Hippocampal formation (tissue), 2 donors: ENCODE measurements at places on chromosomes 4 and X.

DNA sequence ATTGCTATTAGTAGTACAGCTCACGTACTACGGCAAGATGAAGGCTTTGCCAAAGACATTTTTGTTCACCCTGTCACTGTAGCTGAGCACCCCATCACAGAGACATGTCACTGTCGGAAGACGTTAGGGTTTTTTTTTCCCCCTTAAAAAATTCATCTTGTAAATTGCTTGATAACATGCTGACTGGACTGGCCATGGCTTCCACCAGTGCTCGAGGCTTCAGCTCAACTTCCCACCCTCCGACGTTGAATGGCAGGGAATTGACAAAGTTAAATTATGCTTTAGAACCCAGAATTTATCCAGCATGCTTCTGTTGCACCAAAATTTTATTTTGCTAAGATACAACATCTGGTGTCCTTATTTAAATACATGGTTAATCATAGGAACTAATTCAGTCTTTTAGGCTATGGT lies 707 bp upstream of the OTUD4 start:
- no peak for DNase-seq

- DNase-seq = no peak
These were observed 150.4 kb downstream of the MGST2 start for GRCh38 chr4:139815778-139816601.

GRCh38 chrX:16638533-16638932 lies 11.4 kb upstream of the S100G start:
- DNase-seq = no peak

GRCh38 chr4:140304346-140304745 lies 69.1 kb upstream of the SCOC start:
- no peak for DNase-seq

DNA sequence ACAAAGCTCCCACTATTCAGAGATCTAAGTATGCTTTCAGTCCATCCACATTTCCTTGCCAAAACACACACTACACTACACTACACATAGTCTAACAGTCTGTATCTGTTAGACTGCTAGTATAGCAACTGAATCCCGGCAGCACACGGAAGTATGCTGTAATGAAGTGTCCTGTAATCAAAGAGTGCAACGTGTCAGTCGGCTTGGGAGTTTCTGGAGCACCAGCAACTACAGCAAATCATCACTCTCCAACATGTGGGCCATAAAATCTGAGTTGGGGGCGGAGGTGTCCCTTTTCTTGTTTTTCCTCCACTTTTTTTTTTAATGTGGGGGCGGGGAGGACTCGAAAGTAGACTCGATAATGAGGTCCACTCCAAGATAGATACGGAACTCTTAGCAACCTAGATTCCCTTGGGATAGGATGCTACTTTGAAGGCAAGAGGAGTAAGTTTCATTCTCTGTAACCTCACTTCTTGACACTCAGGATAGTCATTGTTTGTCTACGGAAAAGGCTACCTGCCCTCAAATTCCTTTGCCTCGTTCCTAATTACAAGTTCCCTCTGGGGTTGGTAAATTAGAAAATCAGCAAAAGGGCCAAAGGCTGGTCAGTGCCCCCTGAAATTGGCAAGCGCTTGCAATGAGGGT lies 722 bp downstream of the SLC10A7 start:
- DNase-seq = peak; percentile 5

DNA sequence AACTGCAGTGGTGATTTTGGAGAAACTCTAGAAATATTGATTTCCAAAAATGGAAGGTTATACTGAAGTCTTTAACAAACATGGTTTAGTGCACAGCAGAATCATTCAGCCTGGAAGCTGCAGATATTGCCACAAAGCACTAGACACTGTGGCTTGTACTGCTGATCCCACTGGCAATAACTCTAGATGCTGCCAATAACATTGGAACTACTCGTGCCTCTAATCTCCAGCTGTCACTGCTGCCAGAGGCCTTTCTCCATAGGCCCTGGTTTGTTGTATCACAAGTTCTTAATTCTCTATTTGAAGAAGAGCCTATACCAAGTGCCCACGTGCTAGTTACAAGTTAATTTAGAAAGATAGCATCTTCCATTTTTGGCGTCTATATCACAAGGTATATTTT lies 19.3 kb downstream of the DMP1 start:
- no peak for DNase-seq

DNA sequence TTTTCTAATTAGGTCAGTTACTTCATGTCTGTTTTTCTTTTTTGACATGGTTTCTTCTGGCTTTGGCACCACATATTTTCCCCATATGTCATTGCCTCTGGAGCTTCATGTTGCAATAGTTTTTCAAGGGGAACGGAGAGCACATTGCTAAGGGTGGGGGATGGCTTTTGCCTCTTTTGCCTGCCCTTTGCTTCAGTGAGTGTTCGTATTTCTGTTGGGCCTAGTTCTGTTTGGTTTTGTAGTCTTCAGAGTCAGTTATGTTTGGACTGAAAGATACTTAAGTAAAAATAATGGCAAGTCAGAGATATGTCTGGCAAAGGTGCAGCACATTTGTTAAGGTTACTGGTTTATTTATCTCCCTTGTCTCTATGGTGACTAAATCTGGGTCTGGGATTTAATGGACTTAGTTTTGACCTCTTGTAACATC lies 29.1 kb downstream of the FHL1 start:
- no peak for DNase-seq

DNA sequence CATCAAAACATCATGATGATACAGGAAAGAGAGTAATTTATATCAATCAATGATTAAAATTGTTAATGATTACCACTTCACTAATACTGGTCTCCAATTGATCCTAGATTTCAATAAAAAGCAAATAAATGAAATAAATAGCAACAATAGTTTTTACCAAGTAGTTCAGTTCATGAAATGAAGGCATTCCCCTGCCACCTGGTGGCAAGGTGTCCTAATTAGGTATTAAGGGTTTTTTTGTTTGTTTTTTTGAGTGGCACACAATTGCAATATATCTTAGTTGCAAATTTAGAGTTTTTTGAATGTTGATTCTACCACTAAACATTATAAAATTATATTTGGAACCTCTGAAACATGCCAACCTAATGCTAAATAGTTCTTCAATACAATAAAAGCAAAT lies 157.4 kb upstream of the PDE5A start:
- DNase-seq = no peak

DNA sequence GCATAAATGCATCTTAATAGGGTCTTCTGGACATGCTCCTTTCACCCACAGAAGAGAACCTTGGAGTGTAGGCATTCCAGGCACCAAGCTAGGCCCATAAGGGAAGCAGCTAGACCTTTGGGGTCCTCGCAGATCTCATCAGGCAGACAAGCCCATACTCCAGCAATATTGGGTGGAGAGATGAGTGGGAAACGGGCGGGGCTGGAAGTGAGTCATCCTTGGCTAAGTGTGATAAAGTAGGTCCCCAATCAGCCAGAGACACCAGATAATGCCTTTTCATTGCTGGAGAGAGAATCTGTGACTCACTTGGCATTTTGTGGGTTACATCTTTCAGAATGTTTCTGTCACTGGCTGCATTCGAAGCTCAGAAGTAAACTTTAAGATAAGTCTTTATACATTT lies 133.3 kb upstream of the MBNL3 start:
- DNase-seq = no peak
